ENCODE measurements at places on chromosomes 7 and 10. TPM values are rescaled to one million over a fixed set of nuclear protein-coding genes. Genes with fewer than 3 reads are reported as not detected.
A peak's percentile ranks its signal among the peaks of the same experiment; 100 is the strongest.

The ACTR3C gene
- 1.1 TPM for polyA plus RNA-seq

DNA sequence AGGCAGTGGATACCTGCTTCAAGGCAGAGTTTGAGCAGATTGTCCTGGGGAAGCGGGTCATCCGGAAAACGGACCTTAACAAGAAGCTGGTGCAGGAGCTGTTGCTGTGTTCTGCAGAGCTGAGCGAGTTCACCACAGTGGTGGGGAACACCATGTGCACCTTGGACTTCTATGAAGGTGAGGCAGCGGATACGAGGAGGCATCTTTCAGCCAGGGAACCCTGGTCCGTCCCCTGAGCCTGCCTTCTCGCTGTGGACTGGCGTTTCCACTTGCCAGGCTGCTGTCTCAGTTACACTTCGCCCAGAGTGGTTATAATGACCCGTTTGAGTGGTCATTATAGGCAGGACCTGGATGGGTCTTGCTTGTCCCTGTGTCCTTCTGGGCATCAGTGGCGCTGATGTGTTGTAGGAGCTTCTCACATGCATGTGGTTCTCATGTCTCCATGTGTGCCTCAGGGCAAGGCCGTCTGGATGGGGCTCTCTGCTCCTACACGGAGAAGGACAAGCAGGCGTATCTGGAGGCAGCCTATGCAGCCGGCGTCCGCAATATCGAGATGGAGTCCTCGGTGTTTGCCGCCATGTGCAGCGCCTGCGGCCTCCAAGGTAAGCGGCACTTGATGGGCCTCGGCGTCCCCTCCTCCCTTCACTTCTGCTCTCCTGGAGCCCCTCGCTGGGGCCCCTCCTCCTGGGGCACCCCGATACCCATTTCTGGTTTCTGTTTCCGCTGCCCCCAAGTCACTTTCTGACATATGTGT is 18.0 kb downstream of the UPP1 start:
- DNase-seq: no peak

DNA sequence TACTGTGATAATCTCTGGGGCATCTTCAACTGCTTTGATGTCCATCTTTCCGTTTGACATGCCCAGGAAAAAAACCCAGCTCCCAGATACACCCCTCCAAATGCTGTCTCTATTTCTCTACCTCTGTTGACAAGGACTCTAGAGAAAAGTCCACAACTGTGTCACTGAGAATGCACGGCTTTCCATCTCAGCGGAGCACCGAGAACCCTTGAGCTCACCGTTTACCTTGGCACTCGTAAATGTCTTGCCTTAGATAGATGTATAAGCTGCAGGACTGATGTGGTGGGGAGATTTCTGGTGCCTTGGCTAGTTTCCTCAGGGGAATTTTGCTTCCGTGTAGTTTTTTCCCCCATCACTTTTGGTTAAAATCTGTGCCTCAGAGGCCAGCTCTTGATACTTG is 7.4 kb upstream of the MAPK8 start:
- DNase-seq: no peak

The FAM25C gene
- polyA plus RNA-seq: not detected

DNA sequence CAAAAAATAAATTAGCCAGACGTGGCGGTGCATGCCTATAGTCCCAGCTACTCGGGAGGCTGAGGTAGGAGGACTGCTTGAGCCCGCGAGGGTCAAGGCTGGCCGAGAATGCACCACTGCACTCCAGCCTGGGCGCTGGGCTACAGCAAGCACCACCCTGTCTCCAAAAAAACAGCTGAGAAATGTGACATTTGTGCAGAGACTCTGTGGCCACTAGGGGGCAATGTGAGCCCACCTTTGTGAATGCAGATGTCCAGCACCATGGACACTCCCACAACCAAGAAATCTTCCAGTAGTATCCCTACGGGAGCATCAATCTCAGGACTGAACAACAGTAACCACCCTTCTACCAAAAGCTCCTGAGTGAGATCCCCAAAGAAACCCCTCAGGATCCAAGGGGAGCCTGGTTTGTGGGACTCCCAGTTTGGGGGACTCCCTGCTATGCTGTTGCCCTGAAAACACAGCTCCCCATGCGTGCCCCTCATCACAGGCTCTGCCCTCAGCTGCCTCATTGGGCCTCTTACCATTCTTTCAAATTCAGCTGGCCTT is 6.2 kb upstream of the AHCYL2 start:
- DNase-seq: peak; percentile 70

DNA sequence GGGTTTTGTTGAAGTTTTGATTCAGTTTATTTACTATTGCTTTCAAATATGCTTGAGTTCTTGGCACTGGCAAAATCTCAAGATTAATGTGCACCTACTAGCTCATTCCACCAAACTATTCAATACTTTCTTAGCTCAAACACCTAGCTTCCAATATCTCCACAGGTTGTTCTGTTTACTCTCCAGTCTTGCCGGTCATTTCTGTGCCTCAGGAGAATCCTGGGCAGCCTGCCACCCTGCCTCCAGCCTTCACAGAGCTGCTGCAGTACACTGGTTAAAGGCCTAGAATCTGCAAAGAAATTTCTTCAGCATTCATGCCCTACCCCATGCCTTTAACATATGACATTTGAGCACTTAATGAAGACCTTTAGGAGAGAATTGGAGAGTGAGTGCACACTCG is 4.0 kb upstream of the TMEM106B start:
- DNase-seq: peak; percentile 13

DNA sequence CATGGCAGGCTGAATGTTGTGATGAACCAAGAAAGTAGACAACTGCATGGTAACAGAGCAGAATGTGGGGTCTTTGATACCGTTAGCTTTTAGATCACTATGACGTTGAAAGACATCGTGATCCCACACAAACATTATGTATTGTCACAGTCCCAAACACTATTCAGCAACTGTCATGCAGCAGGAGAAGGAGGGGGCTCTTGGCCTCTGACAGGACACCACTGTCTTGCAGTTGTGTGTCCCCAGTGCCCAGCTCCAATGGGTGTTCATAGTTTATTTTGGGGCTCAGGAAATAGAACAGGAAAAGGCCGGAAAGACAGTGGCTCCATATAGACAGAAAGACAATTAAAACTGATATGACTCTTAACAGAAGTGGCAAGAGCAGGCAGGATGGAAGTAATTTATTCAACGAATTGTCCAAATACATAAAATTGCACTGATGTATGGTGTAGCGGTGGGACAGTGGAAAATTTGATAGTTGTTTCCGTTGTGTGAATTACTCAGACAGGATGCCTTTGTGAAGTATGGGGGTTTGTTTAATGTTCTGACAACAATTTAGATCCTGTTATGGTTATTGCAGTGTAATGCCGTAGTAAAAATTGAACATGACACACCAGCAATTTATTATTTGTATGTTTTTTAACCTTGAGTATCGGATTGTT is 292.0 kb downstream of the LRMDA start:
- no peak for DNase-seq

The CYCS gene
- polyA plus RNA-seq: 234 TPM

The SUN3 gene
- polyA plus RNA-seq: 1.4 TPM

Measured in spinal cord (tissue), 10 donors.